ENCODE measurements at places on chromosomes 6 and 20.

DNA sequence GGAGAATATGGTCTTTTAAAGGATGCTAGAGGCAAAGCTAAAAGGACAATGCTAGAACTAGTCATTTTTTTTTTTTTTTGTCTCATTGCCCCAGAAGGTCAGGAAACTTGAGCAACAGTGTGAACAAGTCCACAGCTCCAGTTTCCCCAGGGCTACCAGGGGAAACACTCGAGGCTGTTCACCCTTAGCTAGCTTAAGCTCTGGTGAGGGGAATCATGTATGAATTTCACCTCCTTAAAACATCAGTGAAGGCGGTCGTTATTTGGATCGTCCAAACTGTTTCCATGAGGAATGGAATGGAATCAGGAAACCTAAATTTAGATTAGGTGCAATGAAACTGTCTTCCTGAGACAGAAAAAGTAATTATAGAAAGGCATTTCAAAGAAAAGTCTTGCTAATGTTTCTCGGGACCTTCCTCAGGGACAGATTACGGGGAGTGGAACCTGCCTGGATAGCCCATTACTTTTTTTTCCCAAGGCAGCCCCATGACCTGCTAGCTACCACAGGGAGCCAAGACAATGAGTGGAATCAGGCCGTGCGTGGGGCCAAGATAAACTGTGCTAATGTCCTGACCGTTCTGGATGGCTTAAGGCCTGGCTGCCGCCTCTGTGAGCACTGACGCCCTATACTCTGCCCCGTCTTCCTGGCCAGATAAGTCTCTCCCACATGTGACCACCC is 164.8 kb upstream of the SGK1 start:
- no peak for DNase-seq

DNA sequence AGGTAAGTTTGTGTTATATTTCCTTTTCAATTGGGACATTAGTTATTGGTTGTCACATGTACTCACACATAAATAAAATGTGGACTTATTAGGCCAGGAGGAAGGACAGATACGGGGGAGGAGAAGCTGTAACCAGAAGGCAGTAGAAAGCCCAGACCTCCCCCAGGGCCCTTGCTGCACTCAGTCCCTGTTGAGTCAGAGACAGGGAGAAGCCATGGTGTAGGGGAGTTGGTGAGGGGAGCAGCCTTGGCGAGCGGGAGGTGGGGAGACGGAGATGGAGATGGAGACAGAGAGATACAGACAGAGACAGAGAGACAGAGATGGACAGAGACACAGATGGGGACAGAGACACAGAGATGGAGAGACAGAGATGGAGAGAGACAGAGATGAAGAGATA is 263.2 kb downstream of the DLL1 start:
- no peak for DNase-seq

DNA sequence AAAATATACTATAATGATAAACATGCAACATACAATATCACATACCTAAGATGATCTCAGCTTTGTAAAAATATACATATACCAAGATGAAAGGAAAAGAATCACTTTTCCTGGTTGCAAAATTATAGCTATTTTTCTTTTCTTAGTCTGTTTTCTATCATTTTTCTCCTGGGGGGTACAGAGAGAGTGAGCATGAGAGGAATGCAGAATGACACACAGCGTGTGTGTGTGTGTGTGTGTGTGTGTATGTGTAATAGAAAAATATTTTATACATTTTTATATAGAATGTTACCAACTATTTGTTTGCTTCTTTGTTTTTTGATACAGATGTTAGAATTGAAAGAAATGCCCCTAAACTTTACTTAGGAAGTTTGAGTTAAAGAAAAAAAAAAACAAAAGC is 64.3 kb downstream of the FAM83B start:
- no peak for DNase-seq

DNA sequence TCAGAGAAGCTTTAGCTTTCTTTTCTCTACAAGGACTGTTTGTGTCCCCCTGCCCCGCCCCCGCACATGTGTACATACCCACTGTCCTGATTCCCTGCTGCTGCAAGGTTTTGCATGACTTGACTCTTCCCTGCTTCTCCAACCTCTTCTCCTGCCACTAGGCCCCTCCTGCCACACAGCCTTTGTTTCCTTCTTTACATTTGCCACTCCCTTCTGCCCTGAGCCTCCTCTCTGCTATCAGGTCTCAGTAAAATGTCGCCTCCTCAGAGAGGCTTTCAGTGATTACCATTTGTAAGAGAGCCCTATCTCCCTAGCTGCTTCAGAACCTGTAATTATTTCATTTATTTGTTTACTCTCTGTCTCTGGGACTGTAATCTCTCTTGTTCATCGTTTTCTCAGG is 56.4 kb upstream of the VSTM2L start:
- DNase-seq: no peak

GRCh38 chr6:43733471-43734293 is 36.3 kb upstream of the VEGFA start:
- no peak for DNase-seq

GRCh38 chr6:43496370-43497128 is 13.6 kb downstream of the LRRC73 start:
- DNase-seq: no peak

- no peak for DNase-seq
Observed at GRCh38 chr6:168664956-168665355, 224.0 kb downstream of the SMOC2 start.

Data from neural crest cell (in vitro differentiated cells).